ENCODE measurements at places on chromosomes 2 and 18.

DNA sequence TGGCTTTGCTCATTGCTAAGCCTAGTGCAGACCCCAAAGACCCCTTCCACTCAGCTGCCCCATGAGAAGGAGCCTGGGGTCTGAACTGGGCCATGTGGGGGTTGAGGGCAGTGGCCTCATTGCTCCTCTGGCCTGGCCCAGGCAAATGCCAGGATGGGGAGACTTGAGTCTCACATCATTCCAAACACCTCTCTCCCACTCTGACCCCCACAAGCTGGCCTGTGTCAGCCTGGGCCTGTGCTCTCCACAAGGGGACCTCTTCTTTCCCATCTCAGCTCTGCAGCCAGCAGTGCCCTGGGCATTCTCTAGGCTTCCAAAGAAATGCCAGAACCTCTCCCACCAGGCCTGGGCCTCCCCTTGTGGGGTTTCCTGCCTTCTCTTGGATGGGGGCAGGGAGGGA is 45.8 kb upstream of the OTOF start:
- no peak for DNase-seq

DNA sequence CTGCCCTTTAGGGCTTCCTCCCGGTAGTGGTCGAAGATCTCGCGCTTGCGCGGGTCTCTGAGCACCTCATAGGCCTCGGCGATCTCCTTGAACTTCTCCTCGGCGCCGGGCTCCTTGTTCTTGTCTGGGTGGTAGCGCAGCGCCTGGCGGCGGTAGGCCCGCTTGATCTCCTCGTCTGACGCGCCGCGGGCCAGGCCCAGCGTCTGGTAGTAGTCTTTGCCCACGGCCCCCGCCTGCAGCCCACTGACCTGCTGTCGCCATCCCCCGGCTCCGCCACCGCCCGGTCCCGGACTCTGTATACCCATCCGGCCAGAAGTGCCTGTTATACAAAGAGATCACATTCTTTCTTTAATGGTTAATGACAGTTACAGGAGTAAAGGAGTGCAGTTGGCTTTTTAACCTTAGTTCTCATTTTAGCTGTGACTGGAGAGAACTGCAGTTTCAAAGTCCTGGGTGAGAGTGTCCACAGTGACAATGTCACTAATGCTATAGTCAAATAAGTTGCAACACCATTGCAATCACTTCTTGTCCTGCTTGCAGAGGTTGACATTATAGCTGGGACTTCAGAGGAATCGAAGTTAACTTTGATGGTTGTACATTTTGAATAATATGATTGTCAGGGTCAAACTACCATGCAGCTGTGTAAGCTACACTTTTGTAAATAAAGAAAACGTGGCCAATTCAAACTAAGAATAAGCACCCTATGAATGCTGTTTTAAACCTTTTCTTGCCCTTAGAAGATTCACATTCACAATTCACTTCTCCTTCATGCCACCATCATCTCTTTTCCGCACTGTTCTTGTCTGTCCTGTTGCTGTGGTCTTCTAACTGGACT is 35.3 kb upstream of the CAVIN2 start:
- DNase-seq, result no peak

GRCh38 chr18:7954238-7954637 is 387.1 kb downstream of the PTPRM start:
- no peak for DNase-seq

GRCh38 chr2:73907840-73908452 is 15.1 kb downstream of the ACTG2 start:
- no peak for DNase-seq

GRCh38 chr18:14053661-14054060 is 78.6 kb downstream of the ZNF519 start:
- DNase-seq, result no peak

DNA sequence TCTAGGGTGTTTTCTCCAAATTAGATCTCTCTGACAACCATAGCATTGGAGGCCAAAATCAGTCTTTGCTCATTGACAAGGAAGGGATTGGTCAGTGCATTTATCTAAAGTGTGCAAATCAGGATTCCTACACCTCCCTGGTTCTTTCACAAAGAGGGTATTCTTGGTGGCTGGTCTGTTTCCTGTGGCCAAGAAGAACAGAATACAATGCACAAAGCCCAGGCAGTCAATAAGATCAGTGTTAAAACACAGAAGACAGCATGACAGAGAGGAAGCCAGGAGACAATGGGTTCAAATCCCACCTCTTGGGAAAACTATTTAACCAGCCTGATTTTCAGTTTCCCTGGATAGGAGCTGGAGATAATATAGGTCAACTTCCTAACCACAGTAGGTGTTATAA is 46.1 kb upstream of the THOC1 start:
- no peak for DNase-seq

GRCh38 chr2:221546505-221547225 is 25.4 kb downstream of the EPHA4 start:
- DNase-seq, result no peak

GRCh38 chr18:76578571-76579300 is 83.7 kb upstream of the ZNF516 start:
- no peak for DNase-seq

DNA sequence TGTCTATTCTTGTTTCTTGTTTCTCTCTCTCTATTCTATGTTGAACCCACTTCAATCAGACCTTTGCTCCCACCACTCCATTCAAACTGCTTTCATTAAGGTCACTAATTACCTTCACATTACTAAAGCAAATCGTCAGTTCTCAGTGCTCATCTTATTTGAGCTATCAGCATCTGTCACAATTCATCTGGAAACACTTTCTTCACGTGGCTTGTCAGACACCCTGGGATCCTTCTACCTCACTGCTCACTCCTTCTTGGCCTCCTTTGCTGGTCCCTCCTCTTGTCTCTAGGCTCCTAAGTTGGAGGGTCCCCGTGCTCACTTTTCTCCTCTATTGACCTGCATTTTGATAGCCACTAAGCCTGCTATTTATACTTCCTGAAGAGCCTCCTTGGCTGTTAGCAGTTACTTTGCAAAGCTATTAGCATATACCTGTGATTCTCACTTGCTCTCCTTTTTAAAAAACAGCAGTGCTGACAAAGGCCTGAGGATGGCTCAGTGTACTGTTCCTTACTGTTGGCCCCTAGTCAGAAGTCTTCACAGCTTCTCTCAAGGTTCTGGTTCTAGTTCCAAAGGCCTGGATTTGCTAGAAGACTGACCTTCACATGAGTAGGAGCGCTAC is 80.2 kb downstream of the PLEKHM3 start:
- no peak for DNase-seq

DNA sequence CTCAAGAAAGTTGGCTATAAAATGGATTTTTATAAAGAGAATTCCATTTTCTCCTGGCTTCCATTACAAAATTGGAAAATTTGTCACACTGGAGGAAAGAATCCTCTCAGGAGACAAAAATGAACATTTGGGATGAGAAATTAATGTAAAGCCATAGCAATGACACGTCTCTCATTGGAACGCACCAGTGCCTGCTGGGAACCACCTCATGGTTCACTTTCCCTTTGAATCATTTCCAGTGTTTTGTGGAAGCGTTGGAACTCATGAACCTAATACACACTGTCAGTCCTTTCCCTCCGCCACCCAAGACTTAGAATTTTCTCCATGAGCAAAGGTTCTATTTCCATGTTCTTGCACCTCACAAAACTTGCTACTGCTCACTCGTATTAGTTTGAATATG is 21.0 kb upstream of the NRP2 start:
- DNase-seq, result no peak

- DNase-seq, result no peak
Observed at GRCh38 chr2:170222298-170222697, 44.4 kb downstream of the MYO3B start.

DNA sequence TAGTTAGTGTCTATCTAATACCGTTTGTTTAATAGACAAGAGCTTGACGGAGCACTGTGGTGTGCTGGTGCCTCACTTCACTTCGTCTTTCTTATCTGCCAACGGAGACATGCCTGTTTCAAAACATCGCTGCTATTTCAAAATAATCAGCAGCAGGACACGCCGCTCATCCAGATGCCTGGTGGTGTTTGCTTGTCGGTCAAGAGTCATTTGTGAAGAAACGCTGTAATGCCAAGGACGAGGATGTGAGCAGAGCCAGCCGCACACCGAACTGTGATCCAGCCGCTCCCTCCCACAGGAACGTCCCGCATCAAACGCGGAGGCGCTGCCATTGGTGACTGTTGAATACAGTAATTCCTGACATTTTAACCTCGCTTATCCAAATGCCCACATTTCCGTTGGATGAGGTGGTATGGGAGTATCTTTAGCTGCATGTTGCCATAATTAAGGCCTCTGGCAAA is 432.4 kb downstream of the FBXO15 start:
- no peak for DNase-seq

DNA sequence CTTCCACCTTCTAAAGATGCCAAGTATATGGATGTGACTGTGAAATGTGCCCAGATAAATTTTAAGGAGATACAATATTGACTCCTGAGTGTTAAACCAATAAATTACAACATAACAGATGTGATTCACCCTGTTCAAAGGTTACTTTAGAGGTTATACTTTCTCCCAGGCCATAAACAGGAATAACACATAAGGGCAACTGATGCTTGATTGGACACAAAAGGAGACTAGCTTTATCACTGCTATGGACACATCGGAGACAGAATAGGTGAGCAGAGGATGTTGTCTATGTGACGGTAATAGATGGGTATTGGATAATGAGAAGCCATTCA is 31.9 kb upstream of the SLC25A52 start:
- no peak for DNase-seq

DNA sequence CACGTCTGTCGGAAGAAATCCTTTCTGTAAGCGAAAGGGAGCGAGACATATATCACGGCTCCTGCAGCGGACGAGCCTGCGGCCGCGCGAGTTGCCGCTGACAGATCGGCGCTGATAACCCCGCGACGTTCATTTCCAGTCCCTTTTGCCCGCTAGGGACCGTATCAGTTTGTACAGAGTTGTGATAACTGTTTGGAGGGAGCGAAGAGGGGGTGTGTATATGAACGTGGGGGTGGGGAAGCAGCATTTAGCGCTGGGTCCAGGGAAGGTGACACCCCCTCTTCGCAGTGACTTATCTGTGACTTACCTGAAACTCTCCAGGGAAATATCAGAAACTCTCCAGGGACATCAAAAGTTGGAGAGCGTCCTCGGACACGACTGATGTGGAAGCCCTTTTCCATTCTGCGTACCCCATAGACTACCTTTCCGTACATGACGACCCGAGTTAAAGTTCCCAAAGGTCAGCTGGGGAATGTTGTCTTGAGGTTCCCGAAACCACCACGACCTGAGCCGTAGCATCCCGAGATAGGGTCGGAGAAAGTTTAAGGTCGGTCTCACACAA is 948 bp upstream of the GATA6 start:
- peak; percentile 58 for DNase-seq

DNA sequence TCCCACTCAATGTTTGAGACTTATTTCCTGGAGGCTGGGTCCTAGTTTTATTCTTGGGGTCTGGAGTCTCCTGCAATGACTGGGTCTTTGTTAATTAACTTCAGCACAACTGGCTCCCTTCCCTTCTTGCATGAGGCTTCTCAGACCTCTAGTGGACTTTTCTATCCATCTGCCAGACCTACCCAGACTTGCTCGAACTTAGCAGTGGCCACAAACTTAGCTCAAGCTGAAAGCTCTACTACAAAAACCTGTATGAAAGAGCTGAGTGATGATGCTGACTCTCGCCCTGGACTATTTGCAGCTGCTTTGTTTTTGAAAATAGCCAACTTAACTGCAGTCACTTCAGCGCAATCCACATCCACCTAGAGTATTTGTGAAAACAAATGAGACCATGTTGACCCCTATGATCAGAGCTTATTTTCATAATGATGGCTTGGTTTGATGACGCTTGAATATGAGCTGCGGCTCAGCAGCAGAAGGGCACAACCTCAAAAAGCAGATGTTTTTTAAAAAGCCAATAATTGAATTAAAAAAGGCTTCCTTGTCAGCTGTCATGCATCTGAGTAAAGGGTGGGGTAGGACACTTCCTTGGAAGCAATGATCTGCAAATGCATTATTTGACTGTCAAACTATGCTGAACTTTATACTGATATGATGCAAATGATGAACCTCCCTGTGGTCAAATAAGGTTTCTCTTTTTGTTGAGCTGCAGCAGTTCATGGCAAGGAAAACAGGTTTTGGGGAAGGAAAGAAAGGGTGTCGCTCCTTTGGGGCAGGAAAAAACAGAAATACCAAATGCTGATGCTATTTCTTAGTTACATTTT is 10.6 kb upstream of the ANXA4 start:
- no peak for DNase-seq

DNA sequence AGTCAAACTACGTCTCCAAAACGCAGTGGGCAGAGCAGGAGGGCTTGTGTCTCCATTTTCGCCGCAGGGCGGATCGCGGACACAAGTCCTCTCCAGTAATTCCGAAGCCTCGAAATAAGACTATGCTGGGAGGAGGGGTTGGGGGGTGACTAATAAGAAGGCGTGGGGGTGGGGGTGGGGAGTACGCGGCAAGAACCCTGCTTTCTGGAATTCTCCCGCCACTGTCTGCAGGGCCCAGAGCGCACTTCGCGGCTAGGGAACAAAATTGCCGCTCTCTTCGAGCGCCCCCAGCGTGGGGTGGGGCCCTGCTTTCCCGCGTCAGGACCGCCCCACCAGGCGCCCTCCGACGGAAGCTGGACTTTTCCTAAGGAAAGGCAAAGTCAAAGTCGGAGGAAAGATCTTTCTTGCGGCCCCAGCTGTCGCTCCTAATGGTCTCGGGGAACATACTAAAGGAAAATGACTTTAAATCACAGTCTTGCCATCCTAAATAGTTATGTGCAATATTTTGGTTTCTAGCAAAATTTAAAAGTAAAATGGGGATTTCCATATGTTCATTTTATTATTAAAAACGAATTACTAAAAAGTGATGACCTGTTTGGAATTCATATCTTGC is 11.9 kb downstream of the NR4A2 start:
- peak; percentile 62 for DNase-seq

DNA sequence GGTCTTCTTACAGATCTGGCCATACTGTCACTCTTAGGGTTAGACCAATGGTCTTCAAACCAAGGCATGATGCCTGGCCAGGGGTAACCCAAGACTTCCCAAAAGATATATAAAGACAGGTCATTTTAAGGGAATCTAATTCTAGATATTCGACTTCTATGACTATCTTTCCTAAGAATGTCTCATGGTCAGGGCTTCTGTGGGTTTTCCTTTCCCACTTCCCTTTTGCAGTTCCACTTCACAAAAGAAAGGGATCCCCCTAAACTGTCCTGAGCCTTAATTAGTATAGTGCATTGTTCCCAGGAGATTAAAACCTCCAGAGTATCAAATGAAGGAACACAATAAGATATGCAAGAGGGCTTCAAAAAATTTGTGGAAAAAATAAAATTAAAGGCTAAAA is 223.6 kb upstream of the SIX2 start:
- no peak for DNase-seq
